Naive thymus-derived CD4-positive, alpha-beta T cell (primary cell): ENCODE measurements at places on chromosomes 5 and 9.

GRCh38 chr5:110442856-110443255, 283.6 kb downstream of the TMEM232 start:
- no peak for DNase-seq

DNA sequence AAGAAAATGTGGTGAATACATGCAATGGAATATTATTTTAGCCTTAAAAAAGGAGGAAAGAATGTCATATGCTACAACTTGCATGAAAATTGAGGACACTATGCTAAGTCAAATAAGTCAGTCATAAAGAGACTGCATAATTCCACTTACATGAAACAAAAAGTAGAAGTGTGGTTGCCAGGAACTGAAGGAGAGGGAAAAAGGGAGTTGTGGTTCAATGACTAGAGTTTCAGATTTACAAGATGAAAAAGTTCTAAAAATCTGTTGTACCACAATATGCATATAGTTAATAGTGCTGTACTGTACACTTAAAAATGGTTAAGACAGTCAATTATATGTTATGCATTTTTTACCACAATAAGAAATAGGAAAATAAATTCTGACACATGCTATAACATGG, 95.4 kb downstream of the SLC44A1 start:
- no peak for DNase-seq

- no peak for DNase-seq
Measured at GRCh38 chr5:112649882-112650281, 87.8 kb upstream of the APC start.

DNA sequence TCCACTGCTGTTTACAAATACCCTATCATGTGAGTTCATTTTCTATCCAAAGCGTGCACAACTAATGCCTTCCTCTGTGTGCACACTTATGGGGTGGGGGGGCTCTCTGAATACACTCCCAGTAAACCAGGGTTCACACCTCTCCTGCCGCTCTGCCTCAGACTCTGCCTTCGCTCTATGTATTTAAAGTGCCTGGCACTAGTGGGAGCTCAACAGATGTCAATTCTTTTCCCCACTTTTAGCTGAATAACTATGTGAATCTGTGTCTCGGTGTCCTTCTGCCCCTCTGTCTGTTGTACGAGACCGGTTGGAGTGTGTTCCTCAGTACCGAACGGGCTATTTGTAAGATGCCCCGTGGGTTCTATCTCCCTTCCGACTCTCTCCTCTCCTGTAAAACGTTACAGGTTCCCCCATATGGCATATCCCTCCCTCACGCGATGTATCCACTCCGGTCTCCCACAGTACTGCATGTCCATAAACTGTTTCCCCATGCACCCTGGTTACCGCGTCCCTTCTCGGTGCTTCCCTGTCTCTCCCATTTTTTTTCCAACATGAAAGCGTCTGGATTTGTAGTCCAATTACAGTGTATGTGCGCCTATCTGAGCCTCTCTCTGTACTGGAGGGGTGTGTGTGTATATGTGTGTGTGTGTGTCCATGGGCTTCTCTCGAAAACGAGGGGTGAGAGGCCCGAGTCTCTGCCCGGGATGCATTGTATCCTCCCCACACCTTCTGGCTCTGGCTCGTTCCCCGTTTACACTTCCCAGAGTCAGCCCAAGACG, 1.6 kb downstream of the ELL2 start:
- DNase-seq = peak; percentile 18

DNA sequence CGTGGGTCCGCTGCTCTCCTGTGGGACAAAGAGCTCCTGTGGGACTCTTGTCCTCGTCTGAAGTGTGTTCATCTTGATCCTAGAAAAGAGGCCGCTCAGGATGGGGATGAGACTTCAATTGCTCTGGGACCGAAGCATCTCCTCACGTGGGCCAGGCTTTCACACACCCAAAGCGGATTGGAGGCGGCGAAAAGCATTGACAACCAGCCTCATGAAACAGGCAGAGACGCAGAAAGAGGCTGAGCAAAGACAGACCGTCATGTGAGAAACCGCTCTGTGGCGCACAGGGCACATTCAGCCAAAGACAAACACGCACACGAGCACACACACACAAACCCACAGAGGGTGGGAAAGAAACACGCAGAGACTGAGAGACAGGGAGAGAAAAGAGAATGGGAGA, 479.5 kb downstream of the SPATA31A7 start:
- DNase-seq = no peak

- DNase-seq = no peak
Measured at GRCh38 chr5:160469156-160470144, 47.8 kb downstream of the PTTG1 start.

DNA sequence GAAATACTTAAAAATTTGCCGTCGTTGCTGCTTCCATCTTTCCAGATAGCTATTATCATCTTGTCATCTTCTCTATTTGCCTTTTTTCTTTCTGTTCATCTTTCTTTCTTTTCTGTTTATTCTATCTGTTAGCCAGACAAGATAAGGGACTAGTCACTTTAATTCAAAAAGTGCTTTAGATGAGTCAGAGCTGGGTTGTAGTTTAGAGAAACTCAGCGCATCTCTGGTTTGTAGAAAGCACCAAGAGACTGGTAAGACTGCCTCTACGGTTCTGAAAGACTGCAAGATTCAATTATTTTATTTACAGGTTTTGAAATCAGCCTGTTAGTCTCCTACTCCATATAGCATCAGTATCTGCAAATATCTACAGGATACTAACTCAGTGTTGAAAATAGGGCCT, 562.8 kb upstream of the RIOK2 start:
- DNase-seq = no peak

- no peak for DNase-seq
Measured at GRCh38 chr5:107548477-107548876, 122.3 kb downstream of the EFNA5 start.

DNA sequence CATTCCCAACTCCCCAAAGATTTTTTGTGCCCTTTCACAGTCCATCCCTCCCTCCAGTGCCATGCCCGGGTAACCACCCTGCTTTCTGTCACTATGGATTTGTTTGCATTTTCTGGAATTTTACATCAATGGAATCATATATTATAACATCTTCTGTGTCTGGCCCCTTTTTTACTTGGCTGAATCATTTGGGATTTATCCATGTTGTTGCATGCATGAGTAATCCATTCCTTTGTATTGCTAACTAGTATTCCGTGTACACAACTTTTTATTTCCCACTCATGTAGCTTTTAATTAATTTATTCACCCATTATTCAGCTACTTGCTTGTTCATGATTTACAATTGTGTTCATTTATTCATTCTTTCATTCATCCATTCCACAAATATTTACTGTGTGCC, 94.1 kb downstream of the FGF18 start:
- DNase-seq = no peak

- DNase-seq = no peak
Measured at GRCh38 chr5:84059672-84060071, 325.0 kb downstream of the EDIL3 start.

GRCh38 chr9:109487247-109487646, 10.9 kb downstream of the PTPN3 start:
- DNase-seq = no peak

GRCh38 chr5:79229357-79230174, 6.4 kb upstream of the JMY start:
- DNase-seq = no peak

- no peak for DNase-seq
Measured at GRCh38 chr5:104172976-104173375, 610.4 kb upstream of the NUDT12 start.

DNA sequence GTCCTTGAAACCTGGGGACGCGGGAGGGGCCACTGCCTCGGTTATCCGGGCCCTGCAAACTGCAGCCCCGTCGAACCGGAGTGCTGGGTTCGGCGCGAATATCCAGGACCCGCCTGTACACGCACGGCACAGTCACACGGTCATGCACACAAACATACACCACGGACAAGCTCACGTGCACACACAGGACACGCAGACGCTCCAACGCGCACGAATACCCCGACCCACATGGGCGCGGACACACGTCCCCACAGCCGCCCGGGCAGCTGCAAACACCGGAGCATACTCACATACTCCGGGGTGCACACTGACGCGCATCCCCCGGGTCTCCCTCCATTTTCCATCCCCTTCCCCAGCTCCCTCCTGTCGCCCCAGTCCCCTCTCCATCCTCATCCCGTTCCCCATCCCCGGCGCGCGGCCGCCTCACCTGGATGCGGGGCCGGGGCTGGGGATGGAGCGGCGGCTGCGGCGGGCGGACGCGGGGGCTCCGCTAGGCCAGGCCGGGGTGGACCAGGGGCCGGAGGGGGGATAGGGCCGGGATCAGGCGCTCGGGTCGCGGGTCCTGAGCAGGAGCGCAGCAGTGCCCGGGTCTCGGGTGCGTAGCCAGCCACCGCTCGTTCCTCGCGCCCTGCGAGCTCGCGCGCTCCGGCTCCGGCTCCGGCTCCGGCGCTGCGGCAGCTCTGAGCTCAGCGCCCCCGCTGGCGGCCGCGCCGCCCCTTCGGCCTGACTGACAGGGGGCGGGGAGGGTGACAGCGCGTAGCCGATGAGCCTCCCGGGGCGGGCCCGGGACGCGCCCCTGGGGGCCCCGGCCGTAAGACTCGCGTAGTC, at the start of the genes EIF4E1B and SNCB:
Gene EIF4E1B, plus strand, starts transcription at position 823 of the 828 bp plus-strand sequence. CDS start 12,113 bp downstream, outside the sequence.
Gene SNCB, minus strand, starts transcription at position 682 of the 828 bp plus-strand sequence. CDS start 880 bp downstream, outside the sequence.
- peak; percentile 20 for DNase-seq

DNA sequence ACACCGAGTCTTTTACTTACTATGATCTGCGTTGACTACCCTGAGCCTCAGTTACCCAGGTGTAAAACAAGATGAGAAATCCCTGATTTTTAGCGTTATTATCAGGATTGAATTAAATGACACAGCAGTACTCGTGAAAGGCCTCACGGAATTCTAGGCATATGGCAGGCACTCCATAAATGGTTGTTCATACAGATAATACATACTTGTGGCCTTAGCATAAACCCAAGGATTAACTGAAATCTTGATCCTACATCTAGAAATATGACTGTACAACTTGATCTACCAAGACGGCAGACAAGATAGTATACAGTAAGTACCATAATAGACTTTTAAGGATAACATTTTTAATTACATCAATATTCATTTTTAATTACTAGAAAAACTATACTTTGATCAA, 409.8 kb downstream of the BNC2 start:
- DNase-seq = no peak

DNA sequence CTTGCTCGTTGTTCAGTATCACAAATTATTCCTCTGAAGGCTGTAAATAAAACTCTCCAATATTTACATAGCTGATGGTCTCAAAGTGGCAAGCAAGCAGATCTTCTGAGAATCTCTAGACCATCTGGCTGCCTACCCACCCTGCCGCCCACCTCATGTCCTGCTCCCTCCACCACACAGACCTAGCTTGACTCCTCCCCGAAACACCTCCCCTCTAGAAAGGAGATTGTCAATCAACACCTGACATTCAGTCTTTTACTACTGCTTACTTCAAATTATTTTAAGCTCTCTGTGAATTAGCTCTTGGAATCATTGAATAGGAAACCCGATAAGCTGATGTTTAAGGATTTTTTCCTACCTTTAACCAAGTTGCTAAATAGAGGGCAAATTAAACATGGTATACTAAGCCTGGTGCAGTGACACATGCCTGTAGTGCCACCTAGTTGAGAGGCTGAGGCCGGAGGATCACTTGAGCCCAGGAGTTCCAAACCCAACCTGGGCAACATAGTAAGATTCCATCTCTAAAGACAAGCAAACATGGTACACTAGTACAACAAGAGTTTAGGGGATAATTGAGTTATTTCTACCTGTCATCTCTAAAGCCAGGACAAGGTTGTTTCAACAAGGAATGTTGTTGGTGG, 10.9 kb upstream of the SOWAHA start:
- DNase-seq = no peak

- DNase-seq = no peak
Measured at GRCh38 chr9:78438211-78438610, 141.3 kb downstream of the PSAT1 start.

DNA sequence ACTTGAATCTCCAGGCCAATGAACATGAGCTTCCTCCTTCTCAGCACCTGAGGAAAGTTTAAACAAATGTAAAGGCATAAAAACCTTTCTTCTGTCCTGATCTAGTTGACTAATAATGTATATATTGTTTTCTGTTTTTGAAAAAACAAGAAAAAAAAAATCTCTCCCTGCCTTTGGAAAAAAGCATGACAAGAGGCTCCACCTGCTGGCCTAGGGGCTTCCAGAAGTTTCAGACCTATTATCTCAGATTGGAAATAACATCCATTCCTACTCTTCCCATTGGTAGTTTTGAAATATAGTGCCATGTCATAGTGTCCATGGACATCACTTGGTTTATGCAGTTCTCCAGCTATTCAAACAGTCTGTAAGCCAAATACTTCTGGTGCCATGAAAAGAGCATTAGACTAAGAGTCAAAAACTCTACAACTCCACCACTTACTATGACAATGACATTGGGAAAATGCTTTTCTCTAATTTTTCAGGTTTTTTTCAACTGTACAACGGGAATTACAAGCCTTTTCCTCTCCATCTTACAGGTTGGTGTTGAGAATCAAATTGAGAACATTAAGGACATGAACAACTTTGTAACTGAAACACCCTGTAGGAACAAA, 409.6 kb upstream of the MPDZ start:
- no peak for DNase-seq

DNA sequence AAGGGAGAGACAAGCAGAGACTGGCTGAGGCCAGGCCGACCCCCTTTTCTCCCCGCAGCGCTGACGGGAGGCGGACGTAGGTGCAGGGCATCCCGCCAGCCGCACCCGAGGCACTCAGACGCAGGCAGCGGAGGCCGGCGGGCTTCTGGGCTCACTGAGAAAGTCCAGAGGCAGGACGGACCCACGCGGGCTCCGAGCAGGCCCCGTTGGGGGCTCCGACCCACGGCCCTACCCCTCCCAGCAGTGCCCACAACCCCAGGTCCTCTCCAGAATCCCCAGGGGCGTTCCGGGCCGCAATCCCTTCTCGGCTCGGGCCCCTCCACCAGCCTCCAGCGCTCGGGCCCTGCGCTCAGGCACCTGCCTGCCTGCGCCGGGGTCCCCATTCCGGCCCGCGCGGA, 543 bp downstream of the MTMR12 start:
- DNase-seq = no peak

DNA sequence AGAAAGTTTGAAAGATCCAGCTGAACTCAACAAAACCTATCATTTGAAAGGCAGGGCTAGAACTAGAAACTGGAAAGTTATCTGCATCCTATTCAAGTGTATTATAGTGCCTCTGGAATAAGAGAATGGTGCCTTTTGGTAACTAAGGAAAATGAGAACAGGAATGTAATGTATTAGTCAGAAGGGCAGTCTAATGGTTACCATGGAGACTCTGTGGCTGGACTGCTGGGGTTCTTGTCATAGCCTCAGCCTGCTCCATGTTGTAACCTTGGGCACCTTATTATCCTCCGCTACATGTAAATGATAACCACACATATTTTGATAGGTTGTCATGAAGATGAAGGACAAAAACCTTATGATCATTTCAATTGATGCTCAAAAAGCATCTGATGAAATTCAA, 24.6 kb upstream of the IFNB1 start:
- DNase-seq = no peak

- DNase-seq = no peak
Measured at GRCh38 chr5:96114736-96115135, 153.1 kb upstream of the ELL2 start.

- DNase-seq = no peak
Measured at GRCh38 chr5:180253036-180253824, 38.7 kb downstream of the MAPK9 start.

GRCh38 chr5:29304545-29304944, 1888.9 kb upstream of the CDH6 start:
- DNase-seq = no peak

- no peak for DNase-seq
Measured at GRCh38 chr5:8585230-8586018, 716.5 kb downstream of the MTRR start.
